ENCODE measurements at places on chromosomes 11 and 22. TPM values are rescaled to one million over a fixed set of nuclear protein-coding genes. Genes with fewer than 3 reads are reported as not detected.

Gene CRACR2B
- polyA plus RNA-seq = 42.6 TPM

GRCh38 chr11:74870485-74870884, 78.4 kb downstream of the XRRA1 start:
- DNase-seq = no peak

- DNase-seq = no peak
Observed at GRCh38 chr11:124543554-124543953, at the start of gene OR8B12. TSS of gene OR8B12 (minus strand) at chr11:124543654. CDS start at chr11:124543654, 0 bp downstream.

Gene EXPH5
- 0.41 TPM for polyA plus RNA-seq

DNA sequence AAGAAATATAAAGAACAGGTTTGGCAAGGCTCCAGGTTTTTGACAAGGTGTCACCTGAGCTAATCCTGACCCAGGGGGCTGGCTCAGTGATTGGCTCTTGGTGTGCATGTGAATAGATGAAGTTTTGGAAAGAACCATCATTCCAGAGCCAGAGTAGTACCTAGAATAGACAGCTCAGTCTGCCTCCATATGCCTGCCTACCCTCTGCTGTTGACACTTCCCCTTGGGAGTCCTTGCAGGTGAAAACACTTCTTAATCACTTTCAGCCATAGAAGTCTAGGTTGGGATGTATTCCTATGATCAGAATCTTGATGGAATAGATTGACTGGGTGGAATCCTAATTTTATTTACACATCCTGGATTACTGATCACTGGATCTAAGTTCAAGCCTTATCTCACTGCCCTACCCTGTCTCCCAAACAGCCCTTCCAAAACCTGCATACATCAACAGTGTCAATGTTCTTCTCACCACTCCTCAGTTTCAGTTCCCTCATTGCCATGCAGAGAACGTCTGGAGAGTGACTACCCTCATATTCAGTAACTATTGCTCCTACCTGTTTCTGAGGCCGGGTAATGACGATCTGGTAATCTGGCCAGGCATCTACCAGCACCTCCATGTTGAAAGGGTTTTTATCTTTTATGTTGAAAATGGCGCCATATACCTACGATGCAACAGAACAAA, 6.7 kb downstream of the GLYATL2 start:
- DNase-seq = no peak

DNA sequence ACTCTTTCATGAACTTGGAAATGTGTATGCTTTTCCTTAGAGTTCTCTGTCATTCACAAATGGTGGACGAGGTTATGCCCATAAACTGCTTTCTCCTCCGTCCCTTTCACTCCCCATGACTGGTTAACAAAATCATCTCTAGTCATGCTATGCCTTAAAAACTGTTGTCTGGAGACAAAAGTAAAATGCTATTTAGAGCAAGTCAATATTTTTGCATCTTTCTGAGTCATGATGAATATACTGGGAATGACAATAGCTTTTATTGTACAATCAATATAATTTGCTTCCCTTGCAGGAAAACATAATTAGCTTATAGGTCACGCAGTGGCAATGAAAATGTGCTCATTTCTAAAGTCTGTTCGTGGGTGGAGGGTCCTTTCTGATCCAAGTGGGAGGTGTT, 216.7 kb upstream of the SORL1-AS1 start:
- no peak for DNase-seq

DNA sequence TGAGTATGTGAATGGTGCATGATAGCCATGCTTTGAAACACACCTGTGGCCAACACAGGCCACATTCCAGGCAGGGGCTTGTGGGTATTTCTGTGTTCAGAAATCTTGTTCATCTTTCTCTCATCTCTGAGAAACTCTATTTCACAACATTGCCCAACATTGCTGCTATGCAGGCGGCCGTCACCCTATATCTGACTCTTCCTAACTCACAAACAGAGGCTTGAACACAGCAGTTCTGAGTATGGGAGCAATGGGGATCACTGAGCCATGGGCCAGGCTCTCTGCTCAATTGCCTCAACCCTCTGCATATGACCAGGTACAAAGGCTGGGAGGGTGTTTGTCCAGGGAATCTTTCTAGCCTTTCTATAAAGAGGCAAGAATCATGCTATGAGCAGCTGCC, 259.9 kb downstream of the BUD13 start:
- no peak for DNase-seq

Gene ANGPTL5
- polyA plus RNA-seq = 2.7 TPM

DNA sequence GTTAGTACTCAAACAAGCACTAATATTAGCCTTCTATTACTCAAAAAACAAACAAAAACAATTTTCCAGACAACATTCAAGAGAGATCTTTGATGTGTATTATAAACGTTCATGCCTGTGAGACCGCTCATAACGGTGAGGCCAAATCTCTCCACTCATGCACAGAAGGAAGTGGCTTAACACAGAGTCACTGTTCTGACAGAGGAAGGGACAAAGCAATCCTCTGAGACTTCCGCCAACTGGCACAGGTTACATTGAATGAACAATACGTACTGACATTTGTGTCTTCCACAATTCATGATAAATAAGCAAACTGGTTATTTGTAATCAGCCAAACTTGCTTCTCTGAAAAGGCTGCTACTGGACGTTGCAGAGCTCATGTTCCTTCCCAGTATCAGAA, 30.5 kb downstream of the CHKA start:
- DNase-seq = no peak

Gene SPI1
- 5.9 TPM for polyA plus RNA-seq

DNA sequence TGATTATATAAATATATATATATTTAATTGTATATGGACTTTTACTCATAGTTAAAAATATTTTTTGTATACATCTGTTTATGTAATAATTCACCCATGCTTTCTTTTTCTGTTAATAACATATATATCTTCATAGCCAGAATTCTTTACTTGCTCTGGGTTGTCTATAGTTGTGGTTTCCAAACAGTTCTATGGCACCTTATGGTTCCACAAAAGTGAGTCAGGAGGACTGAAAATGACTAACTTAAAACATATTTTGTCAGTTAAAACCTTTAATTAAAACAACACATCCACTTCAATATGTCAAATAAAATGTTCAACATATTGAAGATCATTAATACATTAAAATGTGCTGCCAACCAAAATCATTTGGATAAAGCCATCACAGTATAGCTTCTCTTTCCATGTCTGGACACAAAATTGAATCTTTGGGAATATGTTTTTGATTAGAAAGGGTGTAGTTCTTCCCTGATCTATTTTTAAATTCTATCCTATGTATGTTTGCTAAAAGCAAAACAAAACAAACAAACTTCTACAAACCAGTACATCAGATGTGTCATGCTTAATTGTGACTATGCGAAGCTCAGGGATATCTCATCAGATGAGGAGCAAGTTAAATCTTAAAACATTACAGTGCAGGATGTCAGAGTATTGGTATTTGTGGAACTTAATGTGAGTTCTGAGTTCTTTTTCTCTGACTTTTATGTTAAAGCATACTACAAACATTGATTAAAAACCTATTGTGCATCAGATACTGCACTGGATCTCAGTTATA, 1488.4 kb upstream of the TENM4 start:
- no peak for DNase-seq

GRCh38 chr22:20221421-20222340, 46.4 kb downstream of the RTN4R start:
- no peak for DNase-seq

Gene CSNK2A3
- 0.43 TPM for polyA plus RNA-seq

DNA sequence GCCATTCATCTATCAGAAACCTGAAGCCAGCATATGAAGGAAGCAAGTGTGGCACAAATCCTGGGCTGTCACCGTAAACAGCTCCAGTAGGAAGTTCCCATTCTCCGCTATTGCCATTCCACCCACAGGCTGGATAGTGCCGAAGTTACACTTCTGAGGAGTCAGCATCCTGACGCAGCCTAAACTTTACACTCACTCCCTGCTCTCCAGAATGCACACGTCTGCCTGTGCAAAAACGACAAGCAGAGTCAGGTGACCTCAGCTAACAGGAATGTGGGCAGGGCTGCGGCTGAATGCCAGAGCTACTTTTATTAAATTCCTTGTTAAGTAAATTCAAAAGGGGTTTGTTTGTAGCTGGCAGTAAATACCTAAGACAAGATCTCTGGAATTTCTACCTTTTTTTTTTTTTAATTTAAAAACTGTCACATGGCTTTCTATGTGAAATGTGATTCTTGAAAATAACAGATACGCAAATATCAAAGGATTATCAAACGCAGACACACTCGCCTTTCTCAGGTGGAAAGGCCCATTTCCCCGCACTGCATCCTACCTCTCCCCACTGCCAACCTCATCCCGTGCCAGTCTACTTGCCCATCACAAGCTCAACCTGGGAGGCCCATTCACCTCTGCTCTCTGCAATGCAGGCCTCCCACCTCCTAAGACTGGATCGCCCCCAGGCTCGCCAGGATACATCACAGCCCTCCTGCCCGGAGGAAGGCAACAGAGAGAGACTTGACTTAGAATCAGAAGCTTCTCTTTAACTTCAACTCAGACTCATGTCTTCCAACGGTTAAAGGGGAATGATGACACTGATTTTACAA, 33.5 kb downstream of the NFRKB start:
- no peak for DNase-seq

Gene OR51E2
- 0.05 TPM for polyA plus RNA-seq
